Cortex of kidney (tissue), 1 donor: ENCODE measurements at places on chromosomes 3 and 15.

DNA sequence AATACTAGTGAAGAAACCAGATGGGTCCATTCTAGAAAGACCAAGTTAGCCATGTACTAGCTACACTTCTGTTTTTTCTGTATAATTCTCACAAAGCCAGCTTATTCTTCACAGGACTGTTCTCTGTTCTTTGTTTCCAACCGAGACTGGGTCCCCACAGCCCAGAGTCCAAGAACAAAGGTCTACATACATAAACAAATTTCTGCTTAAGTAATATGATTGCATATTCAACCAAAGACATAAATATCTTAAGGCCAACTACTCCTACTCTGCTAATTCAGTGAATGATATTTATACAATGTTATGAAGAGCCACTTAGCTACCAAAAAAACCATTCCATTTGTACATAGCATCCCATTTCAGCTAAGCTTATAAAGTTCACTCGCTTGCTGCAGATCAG, 299.8 kb upstream of the CCDC54 start:
- DNase-seq, result no peak

DNA sequence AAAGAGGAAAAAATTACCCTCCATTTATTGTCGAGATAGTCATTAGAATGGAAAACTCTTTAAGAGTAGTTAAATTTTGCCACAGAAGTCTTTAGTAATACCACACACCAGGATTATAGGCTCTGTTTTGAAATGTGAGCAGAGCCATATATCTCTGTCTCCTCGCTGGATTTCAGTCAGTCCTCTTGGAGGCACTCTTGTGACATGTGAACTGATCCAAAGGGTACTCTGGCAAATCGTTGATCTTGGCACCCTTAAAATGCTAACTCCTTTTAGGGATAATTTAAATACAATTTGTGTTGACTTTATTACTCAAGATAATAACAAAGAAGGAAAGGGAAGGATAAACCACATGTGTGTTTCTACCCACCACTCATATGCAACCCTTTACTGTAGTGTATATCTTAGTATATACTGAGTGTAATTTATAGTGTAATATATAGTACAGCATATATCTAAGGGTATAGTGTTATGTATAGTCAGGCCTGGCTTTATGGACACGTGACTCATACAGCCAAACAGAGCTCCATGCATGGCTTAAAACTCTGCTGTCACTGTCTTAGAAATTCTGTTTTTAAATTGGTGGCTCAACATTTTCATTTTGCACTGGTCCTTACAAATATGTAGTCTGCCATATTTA, 12.3 kb upstream of the KPNA4 start:
- no peak for DNase-seq

DNA sequence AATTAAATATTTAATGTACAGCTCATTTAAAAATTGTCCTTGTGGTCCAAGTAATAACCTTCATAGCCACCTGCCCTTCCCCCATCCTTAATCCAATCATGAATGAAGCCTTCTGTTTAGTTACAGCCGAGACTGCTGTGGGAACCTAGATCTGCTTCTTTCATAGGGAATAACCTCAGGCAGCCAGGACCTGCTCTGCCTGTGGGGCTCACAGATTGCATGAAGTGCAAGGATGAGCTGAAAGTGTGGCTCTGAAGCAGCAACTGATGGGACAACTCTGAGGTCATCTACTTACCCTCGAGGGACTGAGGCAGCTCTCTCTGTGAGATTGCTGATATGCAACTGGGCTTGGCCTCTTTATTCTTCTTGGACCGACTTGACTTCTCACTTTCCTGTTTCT, 169.8 kb downstream of the POTEB3 start:
- DNase-seq, result no peak

GRCh38 chr3:78820542-78820941, 947.3 kb downstream of the ROBO1 start:
- no peak for DNase-seq

GRCh38 chr3:127455541-127456450, 134.7 kb downstream of the TPRA1 start:
- no peak for DNase-seq

DNA sequence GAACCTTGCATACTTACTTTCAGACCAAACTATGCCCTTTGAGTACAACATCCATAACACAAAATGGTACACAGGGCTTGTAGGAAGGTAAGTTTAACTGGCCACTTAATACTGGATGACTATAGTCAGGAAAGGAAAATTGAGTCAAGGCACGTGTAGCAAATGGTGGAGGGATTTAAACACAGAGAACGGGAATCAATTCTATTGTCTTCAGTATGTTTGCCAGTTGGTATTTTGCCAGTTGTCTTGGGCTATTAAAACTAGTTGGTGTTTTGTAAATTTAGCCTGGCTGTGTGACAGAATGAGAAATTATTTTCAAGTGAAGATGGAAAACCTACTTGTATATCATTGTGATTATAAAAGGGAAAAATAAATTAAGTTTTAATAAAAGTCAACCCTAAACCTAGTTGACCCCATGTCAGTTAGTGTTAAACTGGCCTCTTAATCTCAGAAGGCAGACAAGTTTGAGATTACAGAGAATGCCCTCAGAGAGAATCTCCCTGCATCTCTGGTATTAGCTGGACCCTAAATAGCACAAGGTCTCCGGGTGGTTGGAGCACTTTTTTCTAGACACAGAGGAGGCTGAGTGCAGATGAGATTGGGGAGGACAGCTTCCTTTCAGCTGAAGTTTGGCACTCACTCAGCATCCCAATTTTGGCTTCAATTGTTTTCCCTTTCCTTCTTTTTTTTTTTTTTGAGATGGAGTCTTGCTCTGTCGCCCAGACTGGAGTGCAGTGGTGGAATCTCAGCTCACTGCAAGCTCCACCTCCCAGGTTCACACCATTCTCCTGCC, 91.2 kb downstream of the MB21D2 start:
- DNase-seq, result no peak
